Fibroblast of the aortic adventitia (primary cell): ENCODE measurements at places on chromosomes 7 and 10.

GRCh38 chr7:107803009-107803610, at the start of gene SLC26A3:
Gene SLC26A3, minus strand, starts transcription at chr7:107803223. Its CDS starts 8,714 bp downstream, at chr7:107794509.
- no peak for DNase-seq

GRCh38 chr7:151851145-151851751, 25.7 kb downstream of the PRKAG2 start:
- DNase-seq, result peak; percentile 21

- DNase-seq, result peak; percentile 34
Measured at GRCh38 chr7:21547501-21547900, 4.7 kb downstream of the DNAH11 start.

DNA sequence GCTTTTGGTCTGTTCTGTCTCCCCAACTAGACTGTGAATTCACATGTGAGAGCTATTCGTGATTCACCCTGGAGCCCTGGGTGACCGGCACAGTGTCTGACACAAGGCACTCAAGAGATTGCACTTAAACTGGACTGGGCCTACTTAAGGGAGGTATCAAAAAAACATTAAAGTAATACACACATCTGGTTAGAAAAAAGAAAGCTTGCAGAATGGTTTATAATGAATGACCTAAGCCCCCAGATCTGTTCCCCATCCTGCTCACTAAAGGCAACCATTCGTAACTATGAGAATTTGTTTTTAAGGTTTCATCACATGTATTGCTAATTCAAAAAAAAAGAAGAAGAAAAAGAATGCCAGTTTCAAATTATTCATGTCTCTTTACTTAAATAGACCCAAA, 74.5 kb downstream of the DGKI start:
- peak; percentile 23 for DNase-seq

DNA sequence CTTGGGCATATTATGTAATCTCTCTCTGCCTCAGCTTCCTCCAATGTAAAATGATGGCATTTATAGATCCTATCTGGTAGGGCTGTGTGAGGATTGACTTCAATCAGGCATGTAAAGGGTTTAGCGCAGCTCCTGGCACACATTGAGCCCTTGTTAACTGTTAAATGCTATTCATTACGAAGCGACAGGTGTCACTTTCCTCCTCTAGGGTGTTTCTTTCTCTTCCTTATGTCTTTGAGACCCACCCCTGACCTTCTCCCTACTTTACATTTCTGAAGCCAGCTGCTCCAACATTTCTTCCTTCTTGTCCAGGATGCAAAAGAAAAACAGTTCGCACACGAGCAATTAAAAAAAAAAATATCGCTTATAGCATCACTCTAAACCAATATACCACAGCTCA, 5.7 kb upstream of the R3HCC1L start:
- DNase-seq, result no peak

DNA sequence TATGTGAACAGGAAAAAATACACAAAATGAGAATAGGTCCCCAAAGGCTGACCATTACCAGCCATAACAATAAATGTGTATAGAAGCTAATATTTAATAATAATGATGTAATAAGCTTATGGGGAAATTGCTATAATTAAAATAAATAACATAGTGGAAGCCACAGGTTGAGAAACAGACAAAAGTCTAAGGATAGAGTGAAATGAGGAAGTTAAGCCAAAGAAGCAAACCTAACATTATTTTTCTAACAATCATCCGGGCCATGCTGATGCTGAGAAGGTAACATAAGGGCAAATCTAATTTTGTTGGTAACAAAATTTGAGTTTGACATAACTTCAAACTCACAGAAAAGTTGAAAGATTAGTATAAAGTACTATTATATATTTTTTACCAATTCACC, 115.9 kb downstream of the MICU1 start:
- no peak for DNase-seq

DNA sequence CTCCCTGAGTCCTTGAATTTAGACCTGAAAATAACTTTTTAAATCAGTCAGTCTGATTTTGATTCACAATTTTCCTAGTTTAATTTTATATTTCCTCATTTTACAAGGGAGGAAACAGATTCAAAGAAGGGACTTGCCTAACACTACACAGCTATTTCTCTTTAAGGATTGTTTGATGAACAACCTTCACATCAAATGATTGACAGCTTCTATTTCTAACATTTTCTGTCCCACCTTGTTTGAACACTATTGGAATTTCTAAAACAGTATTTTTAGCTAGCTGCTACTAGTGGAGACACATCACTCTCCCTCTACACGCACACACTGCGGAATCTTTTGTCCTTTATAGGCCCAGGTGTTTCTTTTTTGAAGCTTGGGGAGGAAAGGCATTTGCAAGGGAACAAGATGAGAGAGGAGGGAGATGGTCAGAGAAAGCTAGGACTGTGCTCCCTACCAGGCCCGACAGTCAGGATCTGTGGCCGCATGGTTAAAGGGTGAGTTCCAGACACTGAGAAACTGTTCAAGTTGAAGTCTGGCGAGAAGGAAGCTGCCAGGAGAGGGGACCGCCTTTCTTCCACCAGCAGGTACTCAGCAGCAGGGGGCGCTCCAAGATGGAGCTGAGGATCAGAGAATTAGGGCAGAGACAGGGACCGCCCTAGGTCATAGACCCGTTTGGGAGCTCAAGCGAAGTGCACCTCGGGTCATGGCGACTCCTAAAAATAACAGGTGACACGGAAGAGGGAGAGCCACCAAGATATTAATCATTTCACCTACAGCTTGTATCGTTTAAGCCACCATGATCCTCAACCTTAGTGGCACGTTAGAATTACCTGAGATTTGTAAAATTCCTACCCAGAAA, 49.7 kb downstream of the DNAJC12 start:
- no peak for DNase-seq

GRCh38 chr10:75236178-75236825, 545 bp upstream of the COMTD1 start:
- no peak for DNase-seq

- no peak for DNase-seq
Measured at GRCh38 chr7:155732286-155732685, 80.0 kb downstream of the SHH start.

- DNase-seq, result no peak
Measured at GRCh38 chr7:51802718-51803117, 486.1 kb upstream of the COBL start.

DNA sequence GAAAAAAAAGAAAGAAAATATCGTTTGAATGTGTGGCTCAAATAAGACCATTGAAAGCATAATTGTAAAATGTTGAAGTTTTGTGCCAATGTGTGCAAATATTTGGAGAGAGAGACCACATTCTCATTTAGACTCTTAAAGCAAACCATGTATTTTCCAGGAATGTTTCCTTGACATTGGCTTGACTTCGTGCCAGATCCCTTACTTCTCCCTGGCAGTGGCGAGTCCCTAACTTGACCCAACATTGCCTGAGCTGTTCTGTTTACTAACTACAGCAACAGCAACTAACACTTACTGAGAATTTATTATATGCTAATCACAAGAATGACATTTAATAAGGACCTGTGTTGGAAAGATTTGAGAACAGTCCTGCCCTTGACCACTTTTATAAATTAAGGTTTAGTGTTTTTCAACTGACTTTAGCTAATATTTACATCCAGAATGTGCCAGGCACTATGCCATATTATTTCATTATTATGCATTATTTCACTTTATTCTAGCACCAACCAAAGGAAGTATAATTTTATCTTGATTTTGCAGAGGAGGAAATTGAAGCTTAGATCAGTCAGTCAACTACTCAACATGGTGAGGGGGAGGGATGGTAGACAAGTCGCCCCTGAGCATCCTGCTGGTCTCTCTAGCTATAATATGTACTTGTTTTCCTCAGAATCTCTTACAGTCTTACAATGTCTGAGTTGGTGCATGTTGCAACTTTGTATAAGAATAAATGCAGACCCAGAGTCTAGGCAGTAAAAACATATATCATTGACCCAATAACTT, 29.7 kb downstream of the ZNF467 start:
- DNase-seq, result peak; percentile 12

- peak; percentile 73 for DNase-seq
Measured at GRCh38 chr7:43584195-43584586, 1.3 kb downstream of the STK17A start.

GRCh38 chr10:87895430-87895829, 32.0 kb downstream of the PTEN start:
- no peak for DNase-seq

DNA sequence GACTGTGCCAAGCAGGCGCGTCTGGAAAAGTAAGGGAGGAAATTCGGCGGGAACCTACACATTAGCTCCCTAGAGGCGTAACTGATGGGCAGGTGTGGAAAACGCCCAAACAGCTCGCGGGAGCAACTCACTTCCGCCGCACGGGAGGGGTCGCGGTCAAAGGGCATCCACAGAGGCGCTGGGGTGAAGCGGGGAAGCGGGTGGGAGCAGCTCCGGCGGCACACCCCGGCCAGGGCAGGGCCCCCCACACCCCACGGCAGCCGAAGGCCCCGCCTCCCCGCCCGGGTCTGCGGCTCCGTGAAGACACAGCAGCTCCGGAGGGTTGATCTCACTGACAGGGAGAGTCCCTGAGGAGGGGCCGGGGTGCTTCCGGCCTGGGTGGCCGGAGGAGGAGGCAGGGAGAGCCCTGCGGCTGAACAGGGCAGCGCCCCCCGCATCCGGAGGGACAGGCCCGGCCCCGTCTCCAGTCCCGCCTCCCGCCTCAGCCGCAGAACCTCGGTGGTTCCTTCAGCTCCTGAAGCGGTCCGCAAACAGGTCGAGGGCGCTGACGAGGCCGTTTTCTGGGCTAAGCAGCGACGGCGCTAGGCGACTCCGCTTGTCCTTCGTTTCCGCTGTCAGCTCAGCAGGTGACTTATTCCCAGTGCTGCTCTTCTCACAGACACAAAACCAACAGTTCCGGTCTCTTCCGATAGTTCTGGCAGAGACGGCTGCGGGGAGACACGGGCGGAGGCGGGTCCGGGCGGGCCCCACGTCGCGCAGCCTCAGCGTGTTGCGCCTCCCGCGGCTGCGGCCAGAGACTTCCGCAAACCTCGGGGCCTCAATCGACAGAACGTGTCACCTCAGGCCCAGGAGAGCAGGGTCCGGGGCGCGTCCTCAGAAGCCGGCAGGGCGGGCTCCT, 276.1 kb downstream of the DNAJB6 start:
- DNase-seq, result no peak
